Mesothelial cell of epicardium (in vitro differentiated cells): ENCODE measurements at places on chromosomes 16 and 17. TPM values are rescaled to one million over a fixed set of nuclear protein-coding genes. Genes with fewer than 3 reads are reported as not detected.
A peak's percentile ranks its signal among the peaks of the same experiment; 100 is the strongest.

Gene MPP2
- 11.6 to 14.1 TPM (median 13.0 TPM) in 3 replicates for total RNA-seq

Gene FADS6
- total RNA-seq, result 0.14 to 0.85 TPM in 2 of 3 replicates, not detected in the other

Gene CCL17
- not detected in 3 replicates for total RNA-seq

Gene HSF5
- total RNA-seq, result 0.05 to 0.09 TPM in 2 of 3 replicates, not detected in the other

Gene KRT33A
- total RNA-seq, result not detected in 3 replicates

Gene CHAD
- not detected in 3 replicates for total RNA-seq

Gene TEFM
- 16.3 to 18.2 TPM (median 16.4 TPM) in 3 replicates for total RNA-seq

Gene CES1
- 0.45 TPM in 1 of 3 replicates, not detected in the others for total RNA-seq

Gene CCL16
- not detected in 3 replicates for total RNA-seq

Gene FSCN2
- total RNA-seq, result 13.0 to 17.3 TPM (median 13.3 TPM) in 3 replicates

Gene WNT9B
- 1.2 to 2.0 TPM (median 1.6 TPM) in 3 replicates for total RNA-seq

Gene SP2
- 17.0 to 18.0 TPM (median 17.0 TPM) in 3 replicates for total RNA-seq

Gene CHP2
- not detected in 3 replicates for total RNA-seq

Gene SOX15
- total RNA-seq, result 2.0 to 2.3 TPM (median 2.1 TPM) in 3 replicates

GRCh38 chr16:56669840-56670619 is 416 bp downstream of the MT1H start:
- no peak for DNase-seq

DNA sequence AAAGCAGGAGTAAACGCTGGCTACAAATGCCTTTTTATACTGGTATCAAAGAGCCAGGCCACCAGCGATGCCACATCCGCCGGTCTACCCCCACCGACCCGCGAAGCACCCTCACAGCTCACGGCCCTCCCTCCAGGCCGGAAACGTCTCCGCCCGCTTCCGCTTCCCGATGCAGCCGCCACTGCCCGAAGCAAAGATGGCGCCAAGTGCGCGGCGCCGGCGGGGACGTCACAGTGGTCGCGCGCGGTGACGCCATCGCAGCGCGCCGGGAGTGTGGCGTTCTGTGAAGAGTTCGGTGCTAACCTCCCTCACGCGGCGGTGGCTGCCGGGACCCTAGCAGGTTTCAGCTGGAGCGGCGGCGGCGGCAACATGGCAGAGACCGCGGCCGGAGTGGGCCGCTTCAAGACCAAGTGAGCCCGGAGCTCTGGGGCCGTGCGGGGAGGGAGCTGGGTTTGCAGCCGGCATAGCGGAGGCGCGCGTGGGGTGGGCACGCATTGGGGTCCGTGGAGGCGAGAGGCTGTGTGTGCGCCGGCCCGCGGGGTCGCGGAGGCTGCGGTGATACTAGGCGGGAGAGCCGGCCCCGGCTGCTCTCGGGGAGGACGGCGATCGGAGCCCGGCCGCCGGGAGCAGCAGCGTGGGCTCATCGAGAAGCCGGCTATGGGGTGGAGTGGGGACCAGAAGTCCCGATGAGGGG is at the start of gene TBL3:
TSS of gene TBL3 (plus strand) at position 258 of the 694 bp plus-strand sequence. CDS start at position 370, 112 bp downstream.
- DNase-seq, result peak; percentile 97

DNA sequence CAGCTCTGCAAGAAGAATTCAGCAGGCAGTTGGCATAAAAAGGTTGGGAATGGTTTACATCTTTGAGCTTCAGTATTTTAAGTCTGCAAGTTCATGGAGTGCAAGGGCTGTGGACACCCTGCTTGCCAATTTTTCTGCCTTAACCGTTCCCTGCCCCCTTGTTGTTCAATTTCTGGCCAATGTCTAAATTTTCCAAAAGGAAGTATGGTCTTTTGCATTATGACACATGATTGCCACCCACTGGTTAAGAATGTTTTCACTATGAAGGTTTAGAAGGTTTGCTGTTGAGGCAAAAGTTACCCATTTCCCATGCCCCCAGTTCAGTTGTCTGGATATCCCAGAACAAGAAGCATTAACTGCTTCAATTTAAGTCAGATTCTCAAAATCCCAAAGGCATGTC is 441.9 kb downstream of the CDH13 start:
- no peak for DNase-seq

GRCh38 chr17:57955183-57955931 is at the start of gene CUEDC1:
Gene CUEDC1, minus strand, starts transcription at chr17:57955412. Its CDS starts 69,848 bp downstream, at chr17:57885564.
- peak; percentile 84 for DNase-seq

DNA sequence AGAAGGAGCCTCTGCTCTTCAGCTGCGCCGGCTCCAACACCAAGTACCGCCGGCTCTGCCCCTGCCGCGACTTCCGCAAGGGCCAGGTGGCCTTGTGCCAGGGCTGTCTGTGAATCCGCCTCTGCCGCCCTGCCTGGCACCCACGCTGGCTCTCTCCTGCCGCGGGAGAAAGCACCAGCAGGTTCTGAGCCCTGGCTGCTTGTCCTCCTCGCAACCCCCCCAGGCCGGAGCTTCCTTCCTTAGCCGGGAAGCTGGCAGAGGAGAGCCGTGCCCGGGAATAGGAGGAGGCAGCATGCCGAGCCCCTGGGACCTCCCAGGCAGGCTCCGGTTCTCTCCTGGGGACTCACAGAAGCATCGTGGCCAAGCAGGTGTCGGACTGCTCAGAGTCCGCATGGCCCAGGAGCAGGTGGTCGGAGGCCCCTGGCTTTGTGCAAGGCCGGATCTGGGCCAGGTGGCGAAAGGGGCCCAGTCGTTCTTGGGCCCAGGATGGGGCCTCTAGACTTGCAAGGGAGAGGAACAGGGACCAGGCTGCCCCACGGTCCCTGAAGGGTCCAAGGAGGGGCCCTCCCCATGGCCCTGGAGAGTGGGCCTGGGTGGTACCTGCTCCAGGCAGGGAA is 80.6 kb downstream of the MGAT5B start:
- no peak for DNase-seq

DNA sequence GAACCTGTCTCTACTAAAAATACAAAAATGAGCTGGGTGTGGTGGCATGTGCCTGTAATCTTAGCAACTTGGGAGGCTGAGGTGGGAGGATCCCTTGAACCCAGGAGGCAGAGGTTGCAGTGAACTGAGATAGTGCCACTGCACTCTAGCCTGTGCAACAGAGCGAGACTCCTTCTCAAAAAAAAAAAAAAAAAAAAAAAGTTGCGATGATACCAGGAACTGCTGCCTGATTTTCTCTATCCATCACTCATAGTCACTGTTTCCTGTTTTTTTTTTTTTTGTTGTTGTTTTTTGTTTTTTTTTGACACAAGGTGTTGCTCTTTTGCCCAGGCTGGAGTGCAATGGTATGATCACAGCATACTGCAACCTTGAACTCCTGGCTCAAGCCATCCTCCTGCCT is 59.2 kb downstream of the ABCC1 start:
- no peak for DNase-seq

- DNase-seq, result no peak
Observed at GRCh38 chr16:56262148-56262547, 70.9 kb downstream of the GNAO1 start.

DNA sequence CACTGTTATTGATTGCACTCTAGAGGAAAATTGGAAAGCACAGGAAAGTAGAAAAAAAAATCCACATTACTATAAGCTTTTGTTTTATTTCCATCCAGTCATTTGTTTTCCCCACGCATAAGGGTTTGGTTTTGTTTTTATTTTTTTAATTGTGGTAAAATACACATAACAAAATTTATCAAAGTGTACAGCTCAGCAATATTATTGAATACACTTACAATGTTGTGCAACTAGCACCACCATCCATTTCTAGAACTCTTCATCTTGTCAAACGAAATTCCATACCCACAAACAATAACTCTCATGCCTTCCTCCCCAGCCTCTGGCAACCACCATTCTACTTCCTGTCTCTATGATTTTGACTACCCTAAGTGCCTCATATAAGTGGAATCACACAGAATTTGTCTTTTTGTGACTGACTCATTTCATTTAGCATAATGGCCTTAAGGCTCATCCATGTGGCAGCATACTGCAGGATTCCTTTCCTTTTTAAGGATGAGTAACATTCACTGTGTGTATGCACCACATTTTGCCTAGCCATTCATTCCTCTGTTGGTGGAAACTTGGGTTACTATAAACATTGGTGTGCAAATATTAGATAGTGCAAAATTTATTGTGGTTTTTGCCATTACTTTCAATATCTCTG is 11.1 kb downstream of the SPPL2C start:
- no peak for DNase-seq

GRCh38 chr17:55668312-55668920 is 54.2 kb downstream of the TMEM100 start:
- no peak for DNase-seq

- DNase-seq, result no peak
Observed at GRCh38 chr17:64418506-64419339, 28.1 kb upstream of the PECAM1 start.

DNA sequence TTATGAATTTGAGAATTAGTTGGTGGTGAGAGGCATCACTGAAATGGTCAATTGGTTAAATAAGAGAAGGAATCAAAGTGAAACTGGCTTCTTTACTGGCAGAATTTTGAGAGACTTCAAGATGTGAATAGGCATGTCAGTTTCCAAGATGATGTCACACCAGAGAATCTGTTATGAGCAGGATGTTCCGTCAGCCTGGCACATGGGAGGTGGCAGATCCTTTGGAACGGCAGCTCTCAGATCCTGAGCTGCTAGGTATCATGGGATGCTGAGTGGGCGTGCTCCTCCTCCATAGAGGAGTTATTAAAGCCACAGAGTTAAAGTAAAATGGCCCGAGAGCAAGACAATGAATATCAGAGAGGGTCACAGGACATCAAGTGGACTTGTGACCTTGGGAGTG is 444.3 kb upstream of the HSBP1 start:
- DNase-seq, result no peak

- no peak for DNase-seq
Observed at GRCh38 chr17:299546-299945, 53.1 kb downstream of the RPH3AL start.

GRCh38 chr17:10234033-10234432 is 35.6 kb upstream of the GAS7 start:
- DNase-seq, result no peak

- no peak for DNase-seq
Observed at GRCh38 chr16:3804426-3805016, 76.0 kb downstream of the CREBBP start.

- DNase-seq, result no peak
Observed at GRCh38 chr17:9948928-9949327, 43.9 kb upstream of the RCVRN start.

- no peak for DNase-seq
Observed at GRCh38 chr16:77158293-77158692, 32.7 kb upstream of the MON1B start.

- no peak for DNase-seq
Observed at GRCh38 chr17:50328363-50329325, 17.3 kb upstream of the XYLT2 start.

- no peak for DNase-seq
Observed at GRCh38 chr17:27526604-27527002, 70.4 kb downstream of the KSR1 start.

DNA sequence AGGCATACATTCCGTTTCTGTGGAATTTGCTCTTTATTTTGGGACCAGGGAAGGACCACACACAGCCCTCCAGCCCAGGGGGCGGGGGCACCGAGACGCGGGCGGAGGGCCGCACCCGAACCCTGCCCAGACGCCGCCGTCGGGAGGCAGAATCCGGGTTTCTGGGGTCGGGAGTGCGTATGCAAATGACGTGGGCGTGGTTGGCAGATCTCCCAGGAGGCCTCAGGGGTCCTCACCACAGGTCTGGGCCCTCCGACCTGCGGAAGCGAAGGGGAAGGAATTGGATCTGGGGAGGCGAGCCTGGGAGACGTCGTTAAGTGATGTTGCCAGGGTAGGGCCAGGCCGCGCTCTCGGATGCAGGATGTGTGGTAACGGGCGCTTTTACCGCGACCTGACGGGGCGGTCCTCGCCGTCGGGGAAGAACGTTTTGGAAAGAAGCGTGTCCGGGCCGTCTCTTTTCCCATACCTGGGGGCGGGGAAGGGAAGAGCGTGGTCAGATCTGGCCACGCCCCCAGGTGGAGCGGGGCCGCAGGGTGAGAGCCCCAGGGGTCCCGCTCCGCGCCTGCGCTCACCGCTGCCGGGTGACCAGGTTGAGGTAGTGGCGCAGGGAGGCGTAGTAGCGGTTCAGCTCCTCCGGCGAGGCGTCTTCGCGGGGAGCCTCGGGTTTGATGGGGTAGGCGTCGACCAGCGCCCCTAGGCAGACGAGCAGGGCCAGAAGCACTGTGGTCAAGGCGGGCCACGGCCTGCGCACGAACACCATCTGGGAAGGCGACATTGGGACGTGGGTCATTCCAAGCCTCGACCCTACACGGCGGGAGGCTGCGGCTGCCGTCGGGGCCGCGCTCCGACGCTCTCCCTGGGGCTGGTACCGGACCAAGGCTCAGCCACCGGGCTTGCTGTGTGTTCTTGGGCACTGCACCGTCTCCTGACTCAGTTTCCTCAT is 745 bp downstream of the PYY start:
- DNase-seq, result no peak

DNA sequence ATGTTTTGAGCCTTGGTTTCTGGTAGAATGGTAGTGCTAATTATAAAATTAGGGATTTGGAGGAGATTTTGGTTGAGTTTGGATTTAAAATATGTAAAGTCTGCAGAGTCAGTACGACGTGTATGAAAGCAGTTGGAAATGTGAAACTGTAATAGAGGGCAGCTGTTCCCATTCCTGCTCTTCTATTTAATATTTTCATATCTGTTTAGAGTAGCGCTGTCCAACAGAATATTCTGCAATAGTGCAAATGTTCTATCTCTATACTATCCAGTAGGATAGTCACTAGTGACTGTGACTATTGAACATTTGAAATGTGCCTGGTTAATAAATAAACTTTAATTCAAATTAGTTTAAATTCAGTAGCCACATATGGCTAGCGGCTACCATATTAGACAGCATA is 443.4 kb upstream of the SOX9 start:
- no peak for DNase-seq

- peak; percentile 62 for DNase-seq
Observed at GRCh38 chr16:29784901-29785500, 5.5 kb upstream of the KIF22 start.

DNA sequence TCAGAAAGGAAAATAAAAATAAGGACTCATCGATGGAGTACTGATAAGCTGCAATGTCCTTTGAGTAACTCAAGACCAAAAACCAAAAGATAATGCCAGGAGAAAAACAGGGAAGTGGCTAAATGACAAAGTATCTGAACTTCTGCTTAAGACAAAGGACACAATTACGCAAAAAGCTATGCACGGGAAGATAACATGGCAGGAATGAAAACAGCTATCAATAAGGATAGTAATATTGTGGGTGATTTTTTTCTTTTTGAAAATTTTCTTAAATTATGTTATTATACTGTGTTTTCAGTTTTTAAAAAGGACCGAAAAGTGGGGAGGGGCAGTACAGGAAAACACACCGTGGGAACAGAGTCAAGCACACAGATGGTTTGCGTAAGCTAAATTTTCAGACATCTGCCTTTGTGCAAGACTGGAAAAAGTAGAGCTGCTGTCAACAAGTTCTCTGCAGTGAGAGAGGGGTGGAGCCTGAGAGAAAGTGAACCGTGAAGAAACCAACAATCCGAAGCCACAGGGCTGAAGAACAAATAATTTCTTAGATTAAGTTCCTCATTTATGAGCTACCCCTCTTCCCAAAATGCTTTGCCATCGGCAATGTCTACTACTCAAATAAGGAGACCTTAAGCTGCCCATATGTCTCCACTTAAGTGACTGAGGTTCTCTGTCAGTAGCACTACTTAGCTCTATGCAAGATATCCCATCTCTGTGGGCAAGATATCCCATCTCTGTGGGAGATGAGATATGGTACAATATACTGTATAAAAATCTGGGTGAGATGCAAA is 99.9 kb upstream of the CORO6 start:
- DNase-seq, result no peak

- no peak for DNase-seq
Observed at GRCh38 chr16:57795431-57795878, 6.8 kb downstream of the KIFC3 start.
